ENCODE measurements at places on chromosomes 7 and 10. TPM values are rescaled to one million over a fixed set of nuclear protein-coding genes. Genes with fewer than 3 reads are reported as not detected.

The NUPR2 gene
- total RNA-seq = not detected

The C10orf95 gene
- not detected for total RNA-seq

The TUBB8 gene
- 0.67 TPM for total RNA-seq

The TSPAN33 gene
- 7.4 TPM for total RNA-seq

The SAP25 gene
- total RNA-seq = 13.5 TPM

The VWA2 gene
- 14.4 TPM for total RNA-seq

The OPN1SW gene
- not detected for total RNA-seq

The STEAP2 gene
- 2.9 TPM for total RNA-seq

The ZNF479 gene
- total RNA-seq = not detected

The CALCR gene
- not detected for total RNA-seq

The ASB10 gene
- total RNA-seq = not detected

The GATA3 gene
- total RNA-seq = 59.6 TPM

The KLF14 gene
- total RNA-seq = 1.0 TPM

The AKR1C1 gene
- total RNA-seq = 4.2 TPM

The EGR2 gene
- total RNA-seq = 16.9 TPM

The STAG3 gene
- total RNA-seq = 1.4 TPM

The ZPBP gene
- not detected for total RNA-seq

The PAX4 gene
- total RNA-seq = not detected

The CTAGE8 gene
- total RNA-seq = 6.4 TPM

The SPDYE9 gene
- total RNA-seq = 0.18 TPM

The CLIP2 gene
- total RNA-seq = 34.1 TPM

The ECHDC3 gene
- total RNA-seq = 5.7 TPM

The MCU gene
- 51.4 TPM for total RNA-seq

The SLC26A3 gene
- not detected for total RNA-seq

The LEP gene
- total RNA-seq = not detected

The TMUB1 gene
- total RNA-seq = 34.7 TPM

The RADIL gene
- 4.0 TPM for total RNA-seq

The LIPK gene
- not detected for total RNA-seq

The SPDYE2 gene
- not detected for total RNA-seq

The MUC12 gene
- total RNA-seq = 1.1 TPM

The HELLS gene
- total RNA-seq = 65.4 TPM

The TMEM196 gene
- not detected for total RNA-seq

The ARHGAP22 gene
- 2.9 TPM for total RNA-seq

The PALS2 gene
- total RNA-seq = 23.8 TPM

The HOXA2 gene
- 33.9 TPM for total RNA-seq

The CPSF4 gene
- 69.5 TPM for total RNA-seq
